Large intestine (tissue), 12 donors: ENCODE measurements at places on chromosomes 2 and 18. TPM values are rescaled to one million over a fixed set of nuclear protein-coding genes. Genes with fewer than 3 reads are reported as not detected.

Gene LONRF2
- 3.2 TPM for polyA plus RNA-seq

- DNase-seq, result no peak
Measured at GRCh38 chr2:28407131-28407975, 14.7 kb downstream of the FOSL2 start.

GRCh38 chr2:6957910-6958615 is 40.9 kb downstream of the RNF144A start:
- no peak for DNase-seq

- no peak for DNase-seq
Measured at GRCh38 chr2:203973000-203973399, 36.4 kb downstream of the ICOS start.

DNA sequence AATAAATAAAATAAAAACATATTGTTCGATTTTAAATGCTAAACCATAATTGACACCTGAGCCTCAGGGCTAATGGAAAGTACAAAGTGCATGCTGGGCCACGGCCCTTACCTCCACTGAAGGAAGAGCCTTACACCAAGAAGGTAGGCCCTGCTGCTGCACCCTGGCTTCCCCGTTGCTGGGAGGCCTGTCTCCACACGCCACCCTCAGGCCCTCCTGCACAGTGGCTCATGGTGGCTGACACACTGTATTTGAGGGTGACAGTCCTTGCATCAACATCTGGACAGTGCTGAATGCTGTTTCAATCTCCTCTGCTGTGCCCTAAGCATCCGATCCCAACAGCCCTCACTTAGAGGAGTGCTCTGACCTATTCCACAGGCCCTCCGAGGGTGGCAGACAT is 39.3 kb upstream of the EDAR start:
- DNase-seq, result peak; percentile 24

- no peak for DNase-seq
Measured at GRCh38 chr2:169664600-169664977, 29.6 kb downstream of the CFAP210 start.
